Activated CD8-positive, alpha-beta memory T cell treated with anti-CD3 and anti-CD28 coated beads for 4 hours (primary cell): ENCODE measurements at places on chromosomes 1 and 21.

DNA sequence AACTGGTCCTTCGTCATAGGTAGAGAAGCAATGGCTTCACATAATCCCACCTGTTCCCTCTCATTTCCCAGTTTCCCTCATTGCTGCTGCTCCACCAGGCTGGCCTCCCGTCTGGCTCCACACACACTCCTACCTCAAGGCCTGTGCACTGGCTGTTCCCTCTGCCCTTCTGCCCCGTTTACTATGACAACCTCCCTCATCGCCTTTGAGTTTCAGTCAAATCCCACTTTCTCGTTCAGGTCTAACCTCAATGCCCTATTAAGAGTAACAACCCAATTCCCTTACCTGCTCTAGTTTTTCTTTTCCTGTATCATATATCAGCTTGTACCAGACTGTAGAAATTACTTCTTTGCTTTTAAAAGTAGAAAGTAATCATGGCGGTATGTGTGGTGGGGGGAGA, 589.7 kb downstream of the SMYD3 start:
- DNase-seq = no peak

DNA sequence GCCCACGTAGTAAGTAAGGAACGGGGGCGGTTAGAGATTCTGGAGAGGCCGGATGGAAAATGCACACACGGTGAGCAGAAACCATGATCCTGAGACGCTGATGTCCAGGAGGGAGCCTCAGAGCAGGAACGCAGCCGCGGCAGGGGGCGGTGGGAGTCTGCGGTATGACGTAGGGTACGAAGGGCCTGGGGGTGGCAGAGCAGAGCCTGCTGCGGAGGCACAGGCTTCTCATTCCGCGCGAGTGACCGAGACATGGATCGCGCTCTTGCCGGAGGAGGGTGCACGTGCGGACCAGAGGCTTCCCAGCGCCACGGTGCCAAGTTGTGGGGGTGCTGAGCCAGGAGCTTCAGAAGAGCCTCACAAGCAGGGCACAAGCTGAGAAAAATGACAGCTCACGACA, 176.2 kb downstream of the KIF26B start:
- DNase-seq = no peak

DNA sequence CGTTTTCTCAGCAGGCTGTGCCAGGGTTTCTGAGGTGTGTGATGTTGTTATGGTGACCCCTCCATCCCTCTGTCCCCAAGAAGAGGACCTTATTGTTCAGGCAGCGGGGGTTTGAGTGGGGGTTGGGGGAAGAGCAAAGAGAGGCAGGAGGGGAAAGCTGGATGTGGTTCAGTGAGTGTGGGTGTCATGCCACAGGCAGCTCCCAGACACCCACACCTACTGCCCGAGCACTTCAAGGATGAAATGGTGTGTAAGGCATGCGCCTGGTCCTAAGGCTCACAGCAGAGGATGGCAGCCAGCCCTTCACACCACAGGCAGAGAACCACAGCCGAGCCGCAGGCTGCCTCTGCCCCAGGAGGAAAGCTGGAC, 49.9 kb upstream of the STUM start:
- DNase-seq = no peak

- DNase-seq = no peak
Observed at GRCh38 chr1:109595531-109595930, 23.9 kb downstream of the GNAT2 start.

- no peak for DNase-seq
Observed at GRCh38 chr1:67647036-67647798, 37.8 kb upstream of the GADD45A start.
